CD4-positive, alpha-beta T cell treated with Interleukin-2 at 100 ng/mL for 4 hours (primary cell): ENCODE measurements at places on chromosomes 4 and X.

- DNase-seq = no peak
These were observed 16.9 kb downstream of the WDR1 start for GRCh38 chr4:10099499-10100325.

- no peak for DNase-seq
These were observed 100.7 kb upstream of the HCCS start for GRCh38 chrX:11010476-11010875.

DNA sequence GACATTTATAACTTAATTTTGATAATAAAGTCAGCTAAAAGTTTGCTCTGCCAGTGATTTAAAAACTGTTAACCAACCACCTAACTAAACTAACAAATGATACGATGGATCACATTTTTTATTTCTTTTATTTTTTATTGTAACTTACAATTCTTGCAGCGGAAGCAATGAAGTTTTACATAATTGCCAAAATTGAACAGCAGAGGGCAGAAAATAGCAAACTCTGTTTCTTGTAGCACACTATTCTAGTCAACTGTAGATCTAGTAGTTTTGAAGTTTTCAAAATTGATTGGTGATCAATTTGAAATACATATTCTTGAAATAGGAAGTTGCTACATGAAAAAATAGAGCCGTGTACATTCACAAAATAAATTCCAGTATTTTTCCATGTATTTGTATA, 2.8 kb upstream of the GRIA2 start:
- DNase-seq = no peak

DNA sequence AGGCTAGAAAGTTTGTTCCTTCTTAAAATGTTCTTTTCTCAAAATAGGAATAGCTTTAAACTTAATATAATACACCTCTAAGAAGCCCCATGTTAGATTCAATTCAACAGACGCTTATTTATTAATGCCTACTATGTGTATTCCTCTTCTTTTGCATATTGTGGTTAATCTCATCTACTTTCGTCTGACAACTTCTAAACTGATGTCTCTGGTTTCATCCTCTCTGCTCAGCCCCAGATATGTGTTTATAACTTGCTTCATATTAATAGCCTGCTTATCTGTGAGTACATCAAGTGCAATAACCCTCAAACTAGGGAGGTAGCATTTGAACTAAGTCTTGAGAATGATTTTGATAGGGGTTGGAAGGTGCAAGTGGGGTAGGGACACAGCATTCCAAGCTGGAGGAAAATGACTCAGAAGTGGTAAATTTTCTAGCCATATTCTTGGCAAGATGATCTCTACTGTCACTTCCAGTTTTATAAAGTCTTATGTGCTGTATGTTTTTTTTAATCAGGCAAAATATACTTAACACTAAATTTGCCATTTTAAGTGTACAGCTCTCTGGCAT, 37.0 kb downstream of the STK26 start:
- no peak for DNase-seq

GRCh38 chrX:39915081-39915480, 182.7 kb downstream of the BCOR start:
- DNase-seq = no peak

DNA sequence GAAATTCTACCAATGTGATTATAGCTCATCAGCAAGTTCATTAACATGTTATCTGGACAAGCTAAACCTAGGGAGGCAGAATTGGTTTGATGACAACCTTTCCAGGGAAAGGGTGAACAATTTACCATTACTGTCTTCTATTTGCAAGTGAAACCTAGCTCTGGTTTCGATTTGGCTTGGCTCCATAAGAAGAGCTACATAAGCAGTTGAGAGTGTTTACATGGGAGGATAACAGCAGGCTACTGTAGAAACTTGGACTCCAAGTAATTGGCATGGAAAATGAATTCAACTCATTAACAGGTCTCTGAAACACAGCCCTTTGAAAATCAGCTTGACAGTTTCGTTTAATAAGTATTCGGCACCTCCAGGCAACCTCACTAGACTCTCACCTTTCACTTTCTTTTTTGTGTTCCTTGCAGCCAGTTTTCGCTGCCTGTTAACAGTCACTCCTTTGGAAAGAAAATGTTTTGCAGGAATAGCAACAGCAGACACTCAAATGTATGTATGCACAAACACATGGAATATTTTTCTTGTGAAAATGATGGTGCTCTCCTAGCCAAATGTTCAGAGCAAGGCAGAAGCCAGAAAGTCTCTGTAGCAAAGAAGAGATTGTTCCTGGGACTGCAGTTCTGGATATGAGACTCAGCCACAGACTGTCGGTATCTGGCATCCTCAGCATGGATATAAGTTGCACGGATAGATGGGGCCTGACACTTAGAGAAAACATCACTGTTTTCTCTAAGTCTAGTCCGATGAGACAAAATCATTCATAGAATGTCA, 27.5 kb downstream of the POU3F4 start:
- no peak for DNase-seq

DNA sequence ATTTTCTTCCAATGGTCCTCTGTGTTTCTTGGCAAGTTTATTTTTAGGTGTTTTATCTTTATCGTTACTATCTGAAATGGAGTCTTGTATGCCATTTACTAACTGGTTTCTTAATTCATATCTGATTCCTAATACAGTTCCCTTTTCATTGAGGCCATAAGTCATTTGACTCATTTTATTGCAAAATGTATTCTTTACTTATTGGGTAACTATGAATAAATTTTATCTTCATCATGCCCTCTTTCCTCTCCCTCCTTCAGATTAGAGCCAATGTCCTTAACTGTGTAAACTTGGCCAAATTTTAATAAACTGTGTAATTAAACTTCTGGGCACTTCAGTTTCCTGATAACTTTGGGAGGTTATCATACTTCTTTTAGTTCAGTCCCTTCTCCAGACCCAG, 19.3 kb upstream of the MSMO1 start:
- DNase-seq = no peak

DNA sequence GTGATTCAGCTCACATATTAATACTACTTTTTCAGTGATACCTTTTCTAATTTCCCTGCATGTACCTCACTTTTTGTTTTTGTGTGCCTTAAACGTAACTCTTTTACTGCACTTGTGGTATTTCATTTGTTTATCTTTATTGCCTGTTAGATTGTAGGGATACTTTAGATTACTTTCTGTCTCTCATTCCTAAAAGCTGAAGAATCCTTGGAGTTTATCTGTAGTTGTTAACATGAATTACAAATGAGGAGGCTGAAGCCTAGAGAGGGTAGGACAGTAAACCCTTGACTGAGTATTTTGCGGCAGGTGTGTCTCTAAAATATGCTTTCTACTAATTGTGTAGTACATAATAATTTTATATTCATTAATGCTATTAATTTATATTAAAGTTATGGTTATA, 34.9 kb downstream of the BMP2K start:
- no peak for DNase-seq

DNA sequence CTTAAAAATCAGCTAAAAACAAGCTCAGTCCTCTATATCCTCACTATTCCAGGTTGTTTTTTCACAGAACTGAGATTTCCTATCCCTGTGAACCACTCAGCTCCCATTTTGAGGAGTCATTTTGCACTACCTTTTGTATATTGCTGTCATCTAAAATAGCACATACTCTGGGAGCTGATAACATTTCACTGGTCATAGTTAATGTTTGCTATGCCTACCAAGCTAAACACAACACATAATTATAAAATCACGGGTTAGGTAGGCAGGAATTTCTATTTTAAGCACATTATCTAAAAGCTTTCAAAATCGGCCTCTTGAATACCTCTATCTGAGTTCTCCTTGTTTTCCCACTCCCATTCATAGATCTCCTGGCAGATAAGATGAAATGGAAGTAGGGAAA, 882.0 kb upstream of the INTU start:
- no peak for DNase-seq

DNA sequence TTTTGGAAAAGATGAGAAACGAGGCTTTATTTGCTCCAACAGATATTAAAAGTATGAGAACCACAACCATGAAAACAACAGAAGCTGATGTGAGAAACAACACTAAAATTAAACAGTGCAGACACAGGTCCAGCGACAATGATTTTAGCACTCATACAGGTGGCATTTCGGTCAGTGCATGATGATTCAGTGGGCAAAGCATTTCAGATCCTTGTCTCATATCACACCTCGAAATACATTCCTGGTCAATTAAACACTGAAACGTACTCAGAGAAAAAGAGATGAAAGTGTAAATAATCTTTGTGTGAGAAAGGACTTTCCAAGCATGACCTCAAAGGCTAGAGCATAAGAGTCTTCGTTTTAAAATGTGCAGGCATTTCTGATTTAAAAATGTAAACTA, 85.2 kb downstream of the ACOX3 start:
- DNase-seq = no peak

GRCh38 chr4:176309772-176310171, 10.0 kb upstream of the SPCS3 start:
- no peak for DNase-seq

- DNase-seq = no peak
These were observed 128.7 kb downstream of the GABRB1 start for GRCh38 chr4:47160095-47160494.

DNA sequence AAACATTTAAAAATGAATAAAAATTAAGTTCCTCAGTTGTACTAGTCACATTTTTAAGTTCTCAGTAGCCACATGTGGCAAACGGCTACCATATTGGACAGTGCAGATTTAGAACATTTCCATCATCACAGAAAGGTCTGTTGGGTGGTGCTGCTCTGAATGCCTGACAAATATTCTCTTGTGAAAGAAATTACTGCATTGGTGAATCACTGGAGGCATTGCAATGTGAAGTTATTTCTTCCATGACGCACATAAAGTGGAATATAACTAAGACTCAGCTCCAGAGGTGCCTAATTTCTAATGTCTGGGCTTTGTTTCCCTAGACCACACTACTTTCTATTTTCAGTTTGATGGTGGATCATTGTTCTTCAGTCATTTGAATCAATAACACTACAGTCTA, 44.9 kb downstream of the CLNK start:
- DNase-seq = no peak

GRCh38 chr4:184169225-184169867, 48.3 kb downstream of the ENPP6 start:
- DNase-seq = no peak

GRCh38 chr4:15100994-15101695, 98.9 kb downstream of the CPEB2 start:
- DNase-seq = no peak

DNA sequence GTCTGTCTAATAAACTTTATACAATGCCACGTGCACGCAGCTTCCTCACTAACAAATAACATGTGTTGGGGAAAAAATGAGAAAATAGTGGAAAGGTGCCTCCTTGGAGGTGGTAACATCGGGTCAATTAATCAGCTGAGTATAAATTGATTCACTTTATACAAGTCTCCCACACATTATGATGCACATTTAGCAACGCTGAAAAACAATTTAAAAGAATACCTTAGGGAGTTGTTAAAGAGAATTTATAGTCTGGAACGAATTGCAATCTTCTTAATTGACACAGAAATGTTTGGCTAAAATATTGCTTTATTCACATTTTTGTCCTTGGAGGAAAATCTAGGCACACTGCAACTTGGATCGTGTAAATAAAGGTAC, 84.2 kb downstream of the HPRT1 start:
- no peak for DNase-seq

GRCh38 chr4:15562114-15562513, 92.4 kb downstream of the CC2D2A start:
- DNase-seq = no peak

DNA sequence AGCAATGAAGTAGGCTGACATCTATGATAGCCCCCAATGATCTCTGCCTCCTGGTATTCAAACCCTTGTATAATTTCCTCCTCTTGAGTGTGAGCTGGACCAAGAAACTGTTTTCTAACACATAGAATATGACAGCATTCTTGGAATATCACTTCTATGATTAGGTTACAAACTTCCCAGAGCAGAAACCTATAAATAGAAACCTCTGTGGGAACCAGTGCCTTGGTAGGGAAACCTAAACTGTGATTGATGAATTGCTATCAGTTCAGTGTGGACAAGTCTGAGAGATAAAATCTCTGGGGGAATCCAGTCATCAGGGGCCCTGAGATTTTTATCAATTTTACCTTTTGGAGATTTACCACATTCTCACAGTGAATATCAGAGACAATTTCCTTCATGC, 756.5 kb upstream of the AGA start:
- DNase-seq = no peak

- no peak for DNase-seq
These were observed 7.8 kb upstream of the TBC1D14 start for GRCh38 chr4:6901669-6902317.

GRCh38 chr4:79016878-79017277, 77.6 kb upstream of the PAQR3 start:
- DNase-seq = no peak

DNA sequence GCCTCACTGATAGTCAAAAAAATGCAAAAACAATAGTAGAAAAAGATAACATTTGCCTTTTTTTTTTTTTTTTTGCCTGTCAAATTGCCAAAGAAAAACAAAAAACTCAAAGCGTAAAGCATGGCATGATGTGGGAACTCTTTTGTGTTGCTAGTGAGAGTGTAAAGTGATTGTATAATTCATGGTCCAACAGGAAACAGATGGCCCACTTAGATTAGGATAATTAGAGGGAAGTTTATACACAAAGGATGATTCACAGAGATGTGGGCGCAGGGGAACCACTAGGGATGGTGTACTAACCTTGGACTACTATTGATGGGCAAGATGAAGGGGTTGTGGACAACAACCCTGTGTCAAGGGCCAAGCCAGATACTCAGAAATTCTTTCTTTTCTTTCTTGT, 16.4 kb downstream of the MCUB start:
- no peak for DNase-seq

GRCh38 chrX:15749642-15750610, 11.9 kb downstream of the CA5B start:
- DNase-seq = peak; percentile 47

DNA sequence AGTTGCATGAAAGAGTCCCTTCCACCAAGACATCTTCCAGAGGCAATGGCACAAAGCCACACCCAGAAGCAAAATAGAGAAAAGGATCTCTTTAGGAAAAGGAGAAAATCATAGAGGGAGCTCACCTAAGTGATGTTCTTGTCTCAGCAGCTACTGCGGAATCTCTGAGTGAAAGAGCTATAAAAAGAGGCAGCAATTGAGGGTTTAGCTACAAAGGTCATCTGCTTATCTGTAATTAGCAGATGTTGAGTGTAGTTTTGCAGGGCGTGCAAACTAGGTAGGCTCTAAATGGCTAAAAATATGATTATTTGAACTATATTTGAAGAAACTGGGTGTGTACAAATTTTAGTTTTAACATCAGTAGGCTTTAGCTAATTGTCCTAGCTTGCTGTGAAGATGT, 276.0 kb downstream of the HS3ST1 start:
- DNase-seq = no peak
